ENCODE measurements at places on chromosomes 11 and 22.

DNA sequence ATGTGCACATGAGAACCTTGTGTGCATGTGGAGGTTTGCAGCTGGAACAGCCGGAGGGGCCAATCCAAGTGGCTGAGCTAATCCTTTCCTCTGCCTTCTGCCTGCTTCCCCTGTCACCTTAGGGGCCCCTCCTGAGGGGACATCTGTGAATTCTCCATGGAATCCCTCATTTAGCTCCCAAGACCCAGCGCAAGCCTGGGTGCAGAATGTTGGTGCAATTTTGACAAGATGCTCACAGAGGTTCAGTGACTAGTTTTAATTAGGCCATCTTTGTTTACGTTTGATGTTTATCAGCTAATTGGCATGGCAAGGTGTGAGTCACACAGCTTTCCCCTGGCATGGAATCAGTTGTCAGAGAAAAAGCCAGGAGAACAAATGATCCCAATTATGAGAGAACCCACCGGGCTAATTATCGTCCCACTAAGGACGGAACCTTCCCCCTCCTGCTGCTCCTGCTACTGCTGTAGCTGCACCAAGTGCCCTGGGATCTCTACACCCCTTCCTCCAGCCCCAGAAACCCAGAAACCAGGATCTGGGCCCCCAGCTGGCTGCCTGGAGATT, 63.6 kb upstream of the PAX6 start:
- DNase-seq, result peak; percentile 34

DNA sequence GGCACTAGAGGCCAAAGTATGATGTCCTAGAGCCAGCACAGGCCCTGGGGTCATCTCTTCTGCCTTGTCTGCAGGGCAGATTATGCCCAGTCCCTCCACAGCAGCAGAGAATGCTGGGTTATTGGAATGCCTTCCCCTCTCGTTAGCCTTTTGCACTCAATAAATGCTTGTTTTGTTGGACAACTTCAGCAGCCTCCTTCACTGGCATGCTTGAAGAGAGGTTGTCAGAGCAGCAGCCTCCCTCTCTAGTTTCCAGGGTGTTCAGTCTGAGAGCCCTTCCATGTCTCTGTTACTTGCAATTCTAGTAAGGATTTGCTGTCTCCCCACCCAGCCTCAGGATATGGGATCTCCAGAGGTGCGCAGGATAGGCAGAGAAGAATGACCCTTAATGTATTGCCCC, 82.9 kb downstream of the PKNOX2 start:
- DNase-seq, result no peak

- no peak for DNase-seq
These were observed 7.1 kb downstream of the SNU13 start for GRCh38 chr22:41681616-41682015.

DNA sequence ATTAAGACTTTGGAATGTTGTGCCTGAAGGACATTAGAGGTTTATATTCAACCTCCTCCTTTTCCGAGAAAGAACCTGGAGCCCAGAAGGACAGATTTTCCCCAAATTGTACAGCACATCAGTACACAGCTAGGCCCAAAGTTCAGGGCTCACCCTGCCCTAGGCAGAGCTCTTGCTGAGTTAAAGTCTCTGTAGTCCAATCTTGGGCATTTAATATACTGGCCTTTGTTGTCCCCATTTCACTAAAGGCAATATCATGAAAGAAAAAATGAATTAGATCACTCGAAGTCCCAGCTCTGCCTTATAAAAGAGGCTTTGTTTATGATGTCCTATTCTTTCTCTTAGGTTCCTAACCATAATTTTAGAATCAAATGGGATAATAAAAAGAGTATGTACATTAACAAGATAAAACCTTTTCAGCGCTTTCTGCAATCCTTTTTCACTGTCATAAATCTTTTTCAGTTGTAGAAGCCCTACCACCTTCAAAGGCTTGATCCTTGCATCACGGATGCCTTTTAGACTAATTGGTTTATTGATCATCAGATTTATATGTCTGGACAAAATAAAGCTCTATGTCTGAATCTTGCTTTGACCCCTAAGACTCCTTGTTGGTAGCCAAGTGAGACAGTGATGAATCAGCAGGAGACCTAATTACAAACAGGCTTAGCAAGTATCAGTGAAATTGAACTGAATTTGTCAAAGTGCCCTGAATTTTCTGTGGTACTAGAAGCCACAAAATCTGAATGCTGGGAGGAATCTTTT, 39.8 kb downstream of the RELT start:
- DNase-seq, result no peak

GRCh38 chr11:27721264-27722116, 21.2 kb upstream of the BDNF start:
- DNase-seq, result peak; percentile 2

GRCh38 chr22:24290459-24290858, 19.8 kb downstream of the SPECC1L start:
- no peak for DNase-seq

- no peak for DNase-seq
These were observed 9.0 kb downstream of the WNT11 start for GRCh38 chr11:76197332-76197731.

- no peak for DNase-seq
These were observed 2.6 kb downstream of the NPTXR start for GRCh38 chr22:38841211-38841610.

DNA sequence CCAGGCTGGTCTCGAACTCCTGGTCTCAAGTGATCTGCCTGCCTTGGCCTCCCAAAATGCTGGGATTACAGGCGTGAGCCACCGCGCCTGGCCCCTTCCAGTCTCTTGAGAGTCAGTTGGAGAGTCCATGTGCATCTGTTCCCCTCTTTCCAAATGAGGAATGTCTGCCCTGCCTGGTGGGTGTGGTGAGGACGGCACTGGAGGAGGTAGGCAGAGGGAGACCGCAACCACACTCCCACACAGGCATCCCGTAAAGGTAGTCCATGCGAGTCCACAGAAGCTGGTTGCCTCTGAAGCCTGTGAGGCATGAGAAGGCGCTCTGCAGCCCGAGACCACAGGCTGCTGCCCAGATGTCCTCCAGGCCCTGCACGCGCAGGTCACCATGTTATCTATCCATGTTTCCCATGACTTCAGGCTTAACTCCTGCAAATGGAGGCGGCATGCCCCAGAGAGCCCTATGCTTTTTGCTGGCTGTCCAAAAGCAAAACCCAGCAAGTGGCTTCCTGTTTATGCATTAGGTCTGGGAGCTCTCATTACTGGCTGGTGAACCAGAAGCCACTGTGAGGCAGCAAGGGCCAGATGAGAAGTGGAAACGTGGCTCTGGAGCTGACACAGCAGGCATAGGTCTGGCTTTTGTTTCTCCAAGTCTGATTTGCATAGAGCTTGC, 43.4 kb downstream of the GRIK4 start:
- peak; percentile 73 for DNase-seq

GRCh38 chr11:1459764-1460395, 26.7 kb downstream of the MOB2 start:
- DNase-seq, result no peak

DNA sequence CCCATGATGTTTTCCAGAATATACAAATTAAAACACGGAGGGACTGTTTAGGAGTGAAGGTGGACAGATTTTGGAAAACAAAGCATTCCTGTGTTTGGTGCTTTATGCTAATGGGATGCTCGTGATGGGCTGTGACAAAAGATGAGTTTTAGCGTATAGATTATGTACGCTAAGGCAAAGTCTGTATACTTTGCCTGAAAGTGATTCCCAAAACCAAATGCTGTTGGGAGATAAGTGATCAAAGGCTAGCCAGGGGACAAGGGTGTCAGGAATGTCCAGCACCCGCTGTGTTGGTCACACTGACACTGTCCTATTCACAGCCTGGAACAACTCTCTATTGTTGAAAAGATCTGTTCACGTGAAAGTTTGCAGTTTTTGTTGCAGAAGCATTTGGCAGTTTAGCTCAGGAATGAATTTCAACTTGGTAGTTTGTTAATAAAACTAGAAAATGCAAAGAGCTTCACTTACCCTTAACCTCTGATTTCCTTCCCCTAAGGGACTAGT, 1.5 kb downstream of the JAM3 start:
- DNase-seq, result no peak

GRCh38 chr11:96055706-96056387, 131.9 kb upstream of the MTMR2 start:
- peak; percentile 92 for DNase-seq

GRCh38 chr11:92556431-92556830, 331.8 kb downstream of the FAT3 start:
- DNase-seq, result peak; percentile 16

Data from mesendoderm (in vitro differentiated cells).